Ureter (tissue), 1 donor: ENCODE measurements at places on chromosomes 5 and 9.

- DNase-seq = no peak
Observed at GRCh38 chr5:134568337-134568700, 42.8 kb downstream of the JADE2 start.

GRCh38 chr5:14708551-14708950 lies 44.0 kb downstream of the OTULIN start:
- no peak for DNase-seq

GRCh38 chr5:57509501-57510260 lies 27.1 kb upstream of the ACTBL2 start:
- DNase-seq = no peak

- DNase-seq = no peak
Observed at GRCh38 chr5:159041444-159042198, 58.1 kb downstream of the EBF1 start.

GRCh38 chr5:1246711-1247431 lies 21.7 kb downstream of the SLC6A18 start:
- no peak for DNase-seq

DNA sequence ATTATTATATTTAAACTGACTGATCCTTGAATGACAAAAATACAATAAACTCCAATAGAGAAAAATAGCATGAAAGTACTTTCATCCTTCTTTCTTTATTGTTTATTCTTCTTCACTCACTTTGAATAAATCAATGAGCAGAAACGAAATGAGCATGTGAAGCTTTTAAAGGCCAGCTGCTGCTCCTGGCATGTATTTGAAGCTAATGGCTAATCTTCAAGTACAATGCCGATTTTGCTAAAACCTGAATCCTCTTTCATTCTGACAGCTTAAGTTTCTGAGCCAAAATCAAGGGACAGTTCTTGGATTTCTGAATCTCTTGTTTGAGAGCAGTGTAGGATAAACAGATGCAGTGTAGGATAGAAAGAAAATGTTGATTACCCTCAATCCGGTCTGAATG lies 237.3 kb downstream of the CDH10 start:
- no peak for DNase-seq

GRCh38 chr5:124408738-124409453 lies 337.5 kb downstream of the ZNF608 start:
- no peak for DNase-seq

DNA sequence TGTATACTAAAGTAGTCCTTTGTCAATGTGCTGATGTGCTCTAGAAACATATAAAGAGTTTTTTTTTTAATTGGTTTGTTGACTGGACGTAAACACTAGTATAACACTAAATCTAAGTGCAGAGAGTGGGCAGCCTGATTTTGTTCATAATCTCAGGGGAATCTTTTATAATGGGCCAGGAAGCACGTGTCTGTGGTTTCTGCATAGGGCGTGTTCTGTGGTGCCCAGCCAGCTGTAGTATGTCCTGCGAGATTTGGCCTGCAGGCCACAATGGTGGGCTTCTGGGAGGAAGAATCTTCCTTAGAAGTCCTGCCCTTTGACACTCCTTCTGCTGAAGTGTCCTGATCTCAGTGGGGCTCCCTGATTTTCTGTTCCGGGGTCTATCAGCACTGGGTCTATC lies 49.0 kb upstream of the DHFR start:
- no peak for DNase-seq

GRCh38 chr5:97245386-97245785 lies 62.3 kb upstream of the RIOK2 start:
- DNase-seq = no peak

DNA sequence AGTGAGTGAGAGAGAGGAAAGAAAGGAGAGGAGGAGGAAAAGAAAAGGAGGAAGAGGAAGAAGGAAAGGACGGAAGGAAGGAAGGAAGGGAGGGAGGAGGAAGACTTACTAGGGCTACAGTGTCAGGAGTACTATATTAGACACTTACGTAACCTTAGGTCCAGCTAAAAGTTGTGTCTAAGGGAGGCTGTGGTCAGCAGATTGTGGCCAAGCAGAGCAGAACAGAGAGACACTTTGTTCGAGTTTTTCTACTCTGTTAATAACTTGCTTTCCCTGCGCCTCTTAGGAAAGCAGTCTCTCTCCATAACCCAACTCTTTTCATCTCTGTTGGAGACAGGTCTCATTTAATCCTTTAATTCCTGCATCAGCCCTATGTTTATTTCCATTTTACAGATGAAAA lies 138.9 kb downstream of the KCNN2 start:
- DNase-seq = no peak

DNA sequence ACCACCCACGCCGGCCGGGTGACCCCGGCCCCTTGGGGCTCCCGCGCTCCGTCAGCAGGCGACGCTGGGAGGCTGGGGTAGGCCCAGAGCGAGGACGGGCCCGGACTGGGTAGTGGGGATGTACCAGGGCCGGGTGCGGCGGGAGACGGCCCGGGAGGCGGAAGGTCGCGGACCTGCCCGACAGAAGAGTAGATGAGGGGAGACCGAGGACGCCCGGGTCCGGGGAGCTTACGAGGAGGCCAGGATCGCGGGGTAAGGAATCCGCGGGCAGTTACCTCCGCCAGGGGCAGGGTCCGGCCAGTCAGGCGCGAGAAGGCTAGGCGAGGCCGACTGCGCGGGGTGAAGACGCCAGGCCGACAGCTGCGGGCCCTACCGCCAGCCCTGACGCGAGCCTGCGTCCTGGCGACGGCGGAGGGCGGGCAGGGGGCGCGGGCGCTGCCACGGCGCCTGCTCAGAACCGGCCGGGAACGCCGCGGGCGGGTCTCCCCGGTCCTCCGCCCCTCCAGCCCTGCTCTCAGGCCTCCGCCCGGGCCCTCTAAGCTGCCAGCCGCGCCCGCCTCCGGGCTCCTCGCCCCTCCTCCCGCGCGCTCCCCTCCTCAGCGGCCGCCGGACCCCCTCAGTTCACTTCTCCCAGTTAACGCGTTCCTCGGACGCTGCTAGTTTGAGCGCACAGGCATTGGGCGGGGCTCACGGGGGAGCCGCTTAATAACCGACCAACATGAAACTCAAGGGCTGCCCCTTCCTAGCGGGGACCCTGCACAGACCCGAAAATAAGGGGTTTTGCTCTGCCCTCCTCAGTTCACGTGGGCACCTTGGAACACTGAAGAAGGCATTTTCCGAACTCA lies at the start of gene CPLANE1:
CPLANE1 (minus strand) TSS at position 407 of the 845 bp plus-strand sequence. CDS start 1,678 bp downstream, outside the sequence.
- DNase-seq = peak; percentile 65

DNA sequence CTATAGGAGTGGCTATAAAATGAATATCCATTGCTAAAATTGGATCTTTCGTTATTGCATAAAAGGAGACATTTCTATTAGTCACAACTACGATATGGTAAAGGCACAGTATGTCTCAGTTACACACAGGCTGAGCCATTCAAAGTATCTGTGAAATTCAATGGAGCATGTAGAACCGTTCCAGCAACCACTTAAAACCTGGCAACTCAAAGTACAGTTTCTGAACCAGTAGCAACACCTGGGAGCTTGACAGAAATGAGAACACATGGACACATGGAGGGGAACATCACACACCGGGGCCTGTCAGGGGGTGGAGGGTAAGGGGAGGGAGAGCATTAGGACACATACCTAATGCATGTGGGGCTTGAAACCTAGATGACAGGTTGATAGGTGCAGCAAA lies 15.4 kb downstream of the POC5 start:
- DNase-seq = no peak

GRCh38 chr5:119928974-119929373 lies 299.6 kb downstream of the FAM170A start:
- DNase-seq = no peak

- no peak for DNase-seq
Observed at GRCh38 chr9:97073506-97073905, 34.6 kb upstream of the CTSV start.

- no peak for DNase-seq
Observed at GRCh38 chr9:35726931-35727330, 5.1 kb downstream of the TLN1 start.

DNA sequence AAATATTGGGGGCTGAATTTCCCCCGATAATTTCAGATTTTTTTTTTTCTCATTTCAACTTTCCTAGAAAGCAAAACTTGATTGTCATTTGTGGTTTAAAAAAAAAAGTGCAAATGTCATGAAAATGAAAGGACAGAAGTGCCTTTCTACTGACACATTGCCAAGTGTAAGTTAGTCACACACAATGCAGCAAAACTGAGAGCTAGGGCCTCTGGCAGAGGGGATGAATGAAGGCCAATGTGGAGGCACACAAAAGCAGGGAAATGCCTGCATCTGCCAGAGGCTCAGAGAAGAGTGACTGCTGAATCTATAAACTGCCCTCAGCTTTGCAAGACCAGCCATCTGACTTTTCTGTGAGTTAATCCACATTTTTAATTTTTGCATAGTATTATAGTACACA lies 6.8 kb upstream of the IFNA5 start:
- no peak for DNase-seq

DNA sequence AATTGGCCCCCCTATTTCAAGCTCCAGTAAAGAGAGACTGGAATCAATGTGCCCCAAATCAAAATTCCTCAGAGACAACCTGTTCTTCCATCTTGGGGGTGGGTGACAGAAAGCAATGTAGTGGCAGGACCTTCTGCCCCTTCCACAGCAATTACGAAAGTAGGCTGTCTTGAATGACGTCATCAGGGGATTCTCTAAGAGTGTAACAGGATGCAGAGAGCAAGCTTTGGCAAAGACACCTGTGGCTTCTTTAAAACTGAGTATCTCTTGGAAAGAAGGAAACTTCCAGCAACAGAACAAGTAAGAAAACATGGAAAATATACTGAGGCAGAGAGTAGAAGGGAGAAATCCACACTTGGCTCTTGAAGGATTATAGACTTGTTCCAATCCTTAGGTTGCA lies 247.6 kb upstream of the PDE4D start:
- DNase-seq = no peak

DNA sequence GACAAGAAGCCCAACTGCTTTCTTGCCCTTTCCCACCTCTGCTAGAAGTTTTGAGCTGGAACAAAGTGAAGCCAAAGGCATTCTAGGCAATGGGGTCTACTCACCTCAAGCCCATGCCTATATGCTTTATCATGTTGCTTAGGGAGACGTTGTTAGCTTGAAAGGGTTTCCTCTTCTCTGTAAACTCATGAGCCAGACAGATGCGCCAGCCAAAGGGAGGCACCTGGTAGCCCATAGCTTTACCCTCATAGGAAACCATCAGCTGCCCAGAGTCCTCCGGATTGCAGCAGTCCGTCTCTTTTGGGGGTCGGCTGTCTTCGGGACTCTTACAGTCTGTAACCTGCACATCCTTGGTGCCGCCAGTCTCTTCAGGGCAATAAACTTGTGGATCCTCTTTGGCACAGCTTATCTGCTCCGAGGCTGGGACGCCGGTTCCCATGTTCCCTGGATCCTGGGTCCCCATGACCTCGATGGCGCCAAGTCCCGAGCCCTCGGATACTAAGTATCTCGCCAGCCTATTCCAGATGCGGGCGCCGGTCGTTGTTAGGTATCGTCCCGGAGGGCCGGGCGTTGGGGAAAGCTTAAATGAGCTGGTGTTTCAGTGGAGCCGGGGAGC lies 678 bp downstream of the GBA2 start:
- DNase-seq = no peak

- no peak for DNase-seq
Observed at GRCh38 chr5:135995976-135996375, 32.8 kb upstream of the TGFBI start.

GRCh38 chr9:18588002-18588401 lies 114.0 kb downstream of the ADAMTSL1 start:
- no peak for DNase-seq

- no peak for DNase-seq
Observed at GRCh38 chr5:173790177-173790719, 97.9 kb upstream of the CPEB4 start.

DNA sequence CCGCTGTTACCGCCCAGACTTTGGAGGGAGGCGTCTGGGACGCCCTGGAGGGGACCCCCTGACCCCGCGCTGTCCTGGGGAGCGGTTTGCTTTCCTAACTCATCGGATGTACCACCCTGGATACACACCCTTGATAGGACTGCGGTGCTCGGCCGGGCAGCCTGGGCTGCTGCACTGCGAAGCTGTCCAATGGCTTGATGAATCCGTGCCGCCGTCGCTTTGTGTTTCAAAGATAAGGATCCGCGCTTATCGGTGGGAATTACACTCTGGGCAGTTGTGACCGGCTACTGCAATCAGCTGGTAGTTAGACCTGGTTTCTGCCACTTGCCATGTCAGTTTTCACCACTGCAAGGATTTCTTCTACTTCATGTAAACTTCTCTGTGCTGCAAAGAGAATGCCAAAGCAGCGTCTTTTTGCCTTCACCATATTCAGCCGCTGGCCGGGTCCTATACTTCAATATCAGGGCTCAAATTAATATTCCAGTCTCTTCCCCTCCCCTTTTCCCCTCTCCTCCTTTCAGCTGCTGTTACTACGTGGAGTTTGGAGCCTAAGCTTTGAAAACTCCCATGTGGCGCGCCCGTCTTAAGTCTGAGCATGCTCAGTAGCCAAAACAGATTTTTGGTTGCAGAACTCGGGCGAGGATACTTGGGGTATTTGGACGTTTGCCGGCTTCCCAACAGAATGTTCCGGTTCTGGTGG lies 727 bp downstream of the SMAD5 start:
- DNase-seq = peak; percentile 55

DNA sequence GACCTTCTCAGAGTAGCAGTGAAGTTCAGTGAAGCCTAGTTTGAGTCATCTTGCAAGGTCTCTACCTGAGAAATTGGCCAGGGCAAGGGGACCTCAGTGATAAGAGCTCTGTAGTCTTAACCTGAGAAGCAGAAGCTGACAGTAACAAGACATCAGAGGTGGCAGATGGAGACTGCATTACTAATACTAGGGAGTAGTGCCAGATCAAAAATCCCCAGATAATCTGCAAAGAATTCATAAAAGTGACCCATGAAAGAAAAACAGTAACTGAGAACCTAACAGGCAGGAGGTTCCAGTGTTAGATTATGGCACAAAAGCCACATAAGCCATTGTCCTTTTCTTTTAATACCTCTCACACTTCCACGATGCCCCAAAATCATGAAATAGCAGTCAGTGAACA lies 175.5 kb downstream of the MUSK start:
- no peak for DNase-seq

GRCh38 chr5:147321569-147321968 lies 86.7 kb downstream of the STK32A start:
- no peak for DNase-seq

DNA sequence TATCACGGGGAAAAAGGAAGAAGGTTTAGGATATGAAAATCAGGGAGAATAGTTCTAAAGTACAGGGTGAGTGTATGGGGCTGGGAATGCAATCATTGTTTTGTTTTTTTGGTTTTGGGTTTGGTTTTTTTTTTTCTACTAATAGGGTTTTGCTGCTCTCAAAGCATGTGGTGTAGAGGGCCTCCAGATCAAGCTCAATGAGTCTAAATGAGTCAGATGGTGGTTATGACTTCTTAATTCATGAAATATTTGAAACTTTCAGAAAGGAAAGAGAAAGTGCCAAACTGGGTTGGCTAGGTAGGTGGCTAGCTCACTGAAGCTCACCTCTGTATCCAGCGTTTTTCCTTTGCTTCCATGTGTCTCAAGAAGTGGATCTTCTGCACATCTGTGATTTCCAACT lies 10.7 kb downstream of the OR1L8 start:
- DNase-seq = no peak
